Fibroblast of pulmonary artery (primary cell): ENCODE measurements at places on chromosomes 1 and 21.

DNA sequence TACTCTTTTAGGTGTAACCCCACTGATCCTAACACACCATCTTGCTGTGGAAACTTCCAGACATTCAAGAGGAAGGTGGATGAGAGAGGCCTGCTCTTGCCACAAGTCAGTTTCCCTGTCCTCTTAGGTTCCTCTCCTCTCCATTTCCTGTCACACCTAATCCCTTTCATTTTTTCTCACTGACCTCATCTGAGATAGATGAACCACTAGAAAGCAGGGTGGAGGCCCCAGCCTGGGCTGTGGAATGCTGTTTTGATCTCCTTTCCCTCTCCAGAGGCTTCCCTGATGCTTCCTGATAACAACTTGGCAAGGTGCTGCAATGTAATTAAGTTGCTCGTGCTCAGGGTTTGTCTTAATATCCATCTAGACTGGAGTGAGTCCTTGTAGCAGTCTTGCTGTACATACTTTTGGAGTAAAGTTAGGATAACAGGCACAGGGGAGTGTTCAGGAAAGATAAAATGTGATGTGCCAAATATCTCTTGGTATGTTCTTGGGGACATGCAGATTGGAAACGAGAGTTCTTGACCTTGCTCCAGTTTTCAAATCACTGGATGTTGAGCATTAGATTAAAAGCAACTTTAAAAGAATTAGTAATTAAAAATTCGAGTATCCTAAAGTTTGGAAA is 11.2 kb downstream of the LRRC42 start:
- DNase-seq, result peak; percentile 29

DNA sequence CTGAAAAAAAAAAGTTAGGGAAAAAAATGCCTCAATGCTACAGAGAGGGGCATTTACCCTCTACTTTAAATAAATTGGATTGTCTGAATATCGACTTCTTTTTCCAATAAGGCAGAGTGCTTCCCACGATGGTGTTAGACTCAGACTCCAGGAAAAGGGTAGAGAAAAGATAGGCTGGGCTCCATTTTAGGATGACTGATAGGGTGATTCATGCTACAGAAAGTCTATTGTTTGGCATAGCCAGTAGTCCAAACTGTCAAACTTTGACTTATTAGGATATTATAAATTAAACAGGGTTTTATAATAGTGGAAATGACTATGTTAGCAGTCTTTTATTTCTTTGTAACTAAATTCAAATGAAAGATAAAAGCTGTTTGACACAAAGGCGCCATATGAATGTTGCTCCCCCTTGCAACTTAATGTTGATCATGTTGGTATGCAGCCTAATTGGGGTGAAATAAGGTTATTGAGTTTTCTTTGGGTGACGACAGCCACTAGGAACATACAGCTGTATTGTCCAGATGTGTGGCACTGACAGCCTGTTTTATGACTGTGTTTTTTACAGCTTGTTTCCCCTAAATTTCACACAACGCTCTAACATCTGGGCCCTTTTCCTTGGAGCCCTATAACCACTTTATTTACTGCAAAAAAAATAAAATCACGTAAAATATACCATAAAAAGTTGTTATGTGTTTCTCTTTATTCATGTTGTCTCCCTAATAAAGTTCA is 69.3 kb downstream of the SPAG17 start:
- peak; percentile 25 for DNase-seq

- DNase-seq, result no peak
These were observed 76.8 kb upstream of the ZNF678 start for GRCh38 chr1:227486559-227486958.

- DNase-seq, result no peak
These were observed 12.9 kb downstream of the PLEKHM2 start for GRCh38 chr1:15696956-15697521.

GRCh38 chr1:156076609-156077429 is 5.4 kb downstream of the MEX3A start:
- DNase-seq, result no peak
